ENCODE measurements at places on chromosomes 16 and 17.

DNA sequence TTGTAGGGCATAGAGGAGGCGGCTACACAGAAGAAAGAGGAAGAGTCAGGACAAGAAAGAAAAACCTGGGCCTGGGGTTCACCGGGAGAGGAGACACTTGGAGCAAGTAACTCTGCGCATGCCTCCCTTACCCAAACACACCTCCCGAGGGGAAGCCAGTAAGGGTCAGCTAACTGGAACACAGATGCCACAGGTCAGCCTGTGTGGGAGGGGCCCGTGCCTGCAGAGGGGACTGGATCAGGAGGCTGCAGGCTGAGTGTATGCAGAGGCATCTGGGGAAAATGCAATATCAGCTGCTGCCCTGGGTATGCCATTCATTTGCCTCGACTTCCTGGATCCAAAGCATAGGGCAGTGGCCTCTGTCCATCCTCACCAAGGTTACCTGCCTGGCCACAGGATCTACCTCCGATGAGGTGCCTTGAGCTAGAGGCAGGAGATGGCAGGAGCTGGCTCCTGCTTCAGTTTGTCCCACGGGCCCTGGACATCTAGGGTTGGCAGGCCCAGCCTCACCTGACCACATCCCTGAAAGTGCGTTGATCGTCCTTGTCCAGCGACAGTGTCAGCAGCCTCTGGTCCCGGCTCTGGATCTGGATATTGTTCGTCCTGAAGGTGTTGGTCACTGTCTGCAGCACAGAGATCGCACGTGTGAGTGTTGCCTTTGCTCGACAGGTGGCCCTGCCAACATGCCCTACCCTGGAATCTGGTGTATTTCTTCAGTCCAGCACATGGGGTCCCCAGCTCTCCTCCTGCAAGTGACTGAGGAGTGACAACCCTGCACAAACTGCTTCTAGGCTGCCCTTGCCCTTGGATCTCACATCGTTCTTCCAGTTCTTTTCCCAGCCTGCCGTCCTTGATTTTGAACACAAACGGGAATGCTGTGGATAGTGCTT is 4.6 kb upstream of the MFSD6L start:
- DNase-seq: no peak

DNA sequence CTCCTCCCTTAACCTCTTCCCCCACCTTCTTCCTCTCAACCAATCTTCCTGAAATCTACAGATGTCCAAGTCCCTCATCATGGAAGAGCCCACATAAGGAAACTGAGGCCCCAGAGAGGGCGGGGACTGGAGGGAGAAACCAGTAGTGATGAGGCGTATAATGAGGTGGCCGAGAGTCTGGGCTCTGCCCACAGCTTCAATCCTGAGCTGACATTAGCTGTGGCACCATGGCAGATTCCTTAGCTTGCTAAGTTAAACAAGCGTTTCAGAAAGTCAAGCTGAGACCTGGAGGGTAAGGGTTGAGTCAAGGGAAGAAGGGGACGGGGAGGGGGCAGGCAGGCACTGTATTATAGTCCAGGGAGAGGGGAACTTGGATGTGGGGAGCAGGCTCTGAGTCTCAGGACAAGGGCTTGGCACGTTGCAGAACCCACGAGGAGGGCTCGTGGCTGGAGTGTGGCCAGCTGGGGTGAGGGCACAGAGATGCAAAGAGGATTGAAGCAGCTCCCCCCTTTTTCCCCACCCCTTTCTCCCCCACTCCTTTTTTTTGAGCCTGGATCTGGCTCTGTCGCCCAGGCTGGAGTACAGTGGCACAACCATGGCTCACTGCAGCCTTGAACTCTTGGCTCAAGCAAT is 13.3 kb downstream of the ARHGAP23 start:
- DNase-seq: no peak

- DNase-seq: peak; percentile 90
Measured at GRCh38 chr17:40340880-40341807, 23.4 kb downstream of the GJD3 start.

- DNase-seq: peak; percentile 81
Measured at GRCh38 chr17:29219378-29220047, 27.1 kb upstream of the CRYBA1 start.

DNA sequence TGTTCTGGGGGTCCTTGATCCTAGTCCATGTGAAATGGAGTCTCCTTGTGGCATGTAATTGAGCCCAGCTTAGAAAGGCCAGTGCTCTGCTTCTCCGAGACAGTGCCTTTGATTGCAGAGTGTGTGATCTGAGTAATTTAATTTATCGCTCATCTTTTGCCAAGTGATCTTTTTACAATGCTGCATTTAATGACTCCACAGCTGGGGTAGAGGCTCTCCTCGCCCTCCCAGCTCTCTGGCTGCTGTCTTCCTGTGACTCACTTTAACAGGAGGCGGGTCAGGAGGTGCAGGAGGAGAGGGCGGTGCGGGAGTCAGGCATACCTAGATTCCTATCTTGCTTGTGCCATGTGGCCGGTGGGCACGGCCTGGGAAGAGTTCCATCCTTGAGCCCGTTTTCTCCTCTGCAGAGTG is 113.4 kb upstream of the FOXF1 start:
- no peak for DNase-seq

DNA sequence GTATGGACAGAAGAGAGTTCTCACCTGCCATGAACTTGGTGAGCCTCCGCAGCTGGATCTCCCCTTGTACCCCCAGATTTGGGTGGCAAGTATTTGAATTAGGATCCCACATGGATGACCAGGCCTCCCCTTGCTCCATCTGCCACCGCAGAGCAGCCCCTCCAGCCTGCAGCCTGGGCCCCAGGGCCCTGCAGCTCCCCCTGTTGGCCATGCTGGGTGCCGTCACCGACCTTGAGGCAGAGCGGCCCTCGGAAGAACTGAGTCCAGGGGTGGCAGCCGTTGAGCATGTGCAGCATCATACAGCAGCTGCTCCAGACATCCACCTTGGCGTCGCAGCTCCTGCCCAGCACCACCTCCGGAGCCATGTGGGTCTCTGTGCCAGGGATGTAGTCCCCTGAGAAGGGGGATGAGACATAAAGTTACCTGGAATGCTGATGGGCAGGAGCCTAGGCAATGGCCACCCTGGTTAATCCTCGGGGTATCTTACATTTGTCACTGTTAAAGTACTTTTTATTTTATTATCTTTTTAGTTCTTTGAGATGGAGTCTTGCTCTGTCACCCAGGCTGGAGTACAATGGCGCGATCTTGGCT is 9.0 kb upstream of the SPATA32 start:
- DNase-seq: no peak

DNA sequence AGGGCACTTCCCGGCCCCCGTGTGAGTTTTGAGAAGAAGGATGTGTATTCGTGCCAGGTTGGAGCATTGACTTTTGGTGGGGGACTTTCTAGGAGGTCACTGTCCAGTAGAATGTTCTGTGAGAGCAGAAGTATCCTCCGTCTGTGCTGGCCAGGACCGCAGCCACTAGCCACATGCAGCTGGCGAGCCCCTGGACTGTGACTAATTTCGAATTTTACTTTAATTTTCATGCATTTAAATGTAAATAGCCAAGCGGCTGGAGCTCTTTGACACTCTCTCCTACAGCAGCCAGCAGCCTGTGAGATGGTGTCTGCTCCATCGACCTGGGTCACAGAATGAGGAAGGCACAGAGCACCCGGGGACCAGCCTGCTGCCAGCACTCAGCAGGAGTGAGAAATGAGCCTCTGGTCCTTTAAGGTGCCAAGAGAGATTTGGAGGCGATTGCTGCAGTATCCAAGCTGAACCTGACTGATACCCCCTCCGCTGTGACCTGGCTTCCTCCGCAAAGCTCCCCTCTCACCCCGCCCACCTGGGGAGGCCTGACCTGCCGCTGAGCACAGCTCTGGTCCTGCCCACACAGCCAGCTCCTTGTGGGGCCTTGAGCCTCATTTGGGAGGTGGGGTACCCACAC is 7.8 kb downstream of the ATP2A3 start:
- no peak for DNase-seq

GRCh38 chr17:9002227-9002605 is 19.1 kb upstream of the NTN1 start:
- peak; percentile 37 for DNase-seq

- no peak for DNase-seq
Measured at GRCh38 chr17:40014375-40014980, 762 bp upstream of the CSF3 start.

- peak; percentile 76 for DNase-seq
Measured at GRCh38 chr17:40122999-40123810, 1.4 kb downstream of the MSL1 start.

GRCh38 chr17:35088881-35089585 is 25.5 kb upstream of the RFFL start:
- DNase-seq: peak; percentile 91

GRCh38 chr17:76046064-76046463 is 19.0 kb upstream of the EVPL start:
- DNase-seq: no peak

- DNase-seq: peak; percentile 40
Measured at GRCh38 chr17:4968486-4969046, 949 bp upstream of the SPAG7 start.

- DNase-seq: no peak
Measured at GRCh38 chr16:11307639-11308492, 26.7 kb upstream of the PRM1 start.

- DNase-seq: no peak
Measured at GRCh38 chr17:83152745-83153611, 73.6 kb downstream of the METRNL start.

DNA sequence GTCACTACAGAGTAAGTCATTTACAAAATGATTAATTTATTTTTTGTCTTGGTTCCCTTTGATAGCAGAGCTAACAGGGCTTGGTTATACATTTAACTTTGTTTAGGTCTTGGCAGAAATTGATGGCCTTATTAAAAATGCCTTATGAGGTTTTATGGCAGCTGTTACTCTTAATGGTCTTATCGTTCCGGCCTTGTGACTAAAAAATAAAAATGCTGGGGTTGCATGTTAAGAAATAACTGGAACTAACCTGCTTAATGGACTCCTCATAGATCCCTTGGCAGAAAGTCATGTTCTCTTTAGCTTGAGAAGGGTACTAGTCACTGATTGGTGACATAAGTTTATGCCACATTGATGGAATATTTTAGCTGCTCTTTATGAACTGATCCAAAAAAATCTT is 18.3 kb downstream of the COX11 start:
- DNase-seq: no peak

DNA sequence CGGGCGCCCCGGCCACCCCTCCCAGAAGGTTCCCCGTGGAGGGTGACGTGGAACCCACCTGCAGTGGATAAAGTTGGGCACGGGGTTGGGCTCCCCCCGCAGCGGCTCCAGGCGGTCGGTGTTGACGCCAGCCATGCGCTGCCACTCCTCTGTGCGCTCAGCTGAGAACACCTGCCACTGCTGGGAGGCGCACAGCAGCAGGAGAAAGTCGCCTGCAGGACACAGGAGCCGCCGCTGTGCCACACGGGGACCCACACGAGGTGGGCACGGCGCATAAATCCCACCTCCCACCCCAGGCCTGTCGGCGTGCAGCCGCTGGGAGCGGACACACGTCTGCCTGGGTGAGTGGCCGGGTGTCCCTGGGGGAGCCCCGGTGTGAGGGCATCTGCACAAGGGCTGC is 20.7 kb downstream of the CTU2 start:
- DNase-seq: no peak

DNA sequence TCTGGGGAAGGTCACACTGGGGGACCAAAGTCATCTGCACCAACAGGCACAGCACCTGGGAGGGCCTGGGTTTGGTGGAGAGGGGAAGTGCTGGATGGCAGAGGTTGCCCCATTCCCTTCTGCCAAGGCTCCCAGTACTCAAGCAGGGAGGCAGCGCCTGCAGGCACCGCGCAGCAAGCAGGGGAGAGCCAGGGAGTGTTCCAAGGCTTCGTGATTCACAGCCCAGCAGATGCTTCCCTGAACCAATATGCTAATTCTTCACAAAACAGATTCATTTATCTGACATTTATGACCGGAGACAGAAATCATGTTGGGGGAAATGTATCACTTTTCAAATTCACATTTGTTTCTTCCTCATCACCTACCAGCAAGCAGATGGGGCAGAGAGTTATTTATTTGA is 13.4 kb upstream of the CDH5 start:
- DNase-seq: no peak

GRCh38 chr16:69482410-69482991 is 58.1 kb downstream of the CYB5B start:
- no peak for DNase-seq

DNA sequence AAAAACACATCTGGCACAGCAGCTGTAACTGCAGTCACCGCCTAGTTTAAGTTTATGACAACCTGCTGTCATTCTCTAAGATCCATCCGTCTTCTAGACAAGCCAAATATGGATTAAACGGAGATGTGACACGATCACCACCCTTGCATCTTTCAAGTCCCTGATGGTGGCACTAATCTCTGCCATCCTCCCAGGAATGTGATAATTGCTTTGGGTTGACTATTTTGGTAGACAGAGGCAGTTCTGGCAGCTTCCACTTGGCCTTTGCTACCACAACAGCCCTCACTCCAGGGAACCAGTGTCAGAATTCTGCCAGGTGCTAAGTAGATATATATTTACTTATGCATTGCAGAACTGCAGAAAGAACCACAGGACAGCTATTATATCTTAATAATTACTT is 81.3 kb downstream of the ADCY9 start:
- DNase-seq: no peak

DNA sequence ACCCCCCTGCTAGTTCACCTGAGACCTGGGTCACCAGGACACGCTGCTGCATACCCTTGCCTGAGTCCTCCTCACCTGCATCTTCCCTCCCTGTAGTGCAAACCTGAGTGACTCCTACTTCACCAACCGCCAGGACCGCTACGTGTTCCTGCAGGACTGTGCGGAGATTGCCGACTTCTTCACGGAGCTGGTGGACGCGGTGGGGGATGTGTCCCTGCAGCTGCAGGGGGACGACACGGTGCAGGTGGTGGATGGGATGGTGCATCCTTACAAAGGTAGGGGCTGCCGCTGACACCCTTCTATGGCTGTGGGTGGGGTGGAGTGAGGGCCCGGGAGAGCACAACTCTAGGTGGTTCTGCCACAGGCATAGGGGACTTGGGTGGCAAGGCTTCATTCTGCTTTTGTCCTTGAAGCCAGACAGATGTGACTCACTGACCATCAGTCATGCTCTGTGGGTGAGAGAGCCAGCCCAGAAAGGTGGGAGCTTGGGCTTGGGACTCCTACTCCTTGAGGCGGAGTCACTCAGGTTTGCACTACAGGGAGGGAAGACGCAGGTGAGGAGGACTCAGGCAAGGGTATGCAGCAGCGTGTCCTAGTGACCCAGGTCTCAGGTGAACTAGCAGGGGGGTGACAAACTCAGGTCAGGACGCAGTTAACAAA is 22.3 kb downstream of the PGS1 start:
- DNase-seq: no peak

Data from GM13977 (cell line).